ENCODE measurements at places on chromosomes 7 and 10. TPM values are rescaled to one million over a fixed set of nuclear protein-coding genes. Genes with fewer than 3 reads are reported as not detected.

- H3K36me3 ChIP-seq, result peaks cover 10% of the 10 kb centered on the region
- H3K27ac ChIP-seq, result no peak overlapping the region
- H3K4me1 ChIP-seq, result peaks cover 20% of the 10 kb centered on the region
- H3K4me3 ChIP-seq, result no peak overlapping the region
- ATAC-seq, result no peak
Measured at GRCh38 chr7:157014635-157015555, 4.4 kb upstream of the MNX1 start.

GRCh38 chr7:43119371-43120075, 7.1 kb downstream of the HECW1 start:
- H3K27ac ChIP-seq, result no peak overlapping the region
- peaks cover 45% of the 10 kb centered on the region for H3K27me3 ChIP-seq
- H3K4me3 ChIP-seq, result no peak overlapping the region
- H3K36me3 ChIP-seq, result no peaks in the 10 kb centered on the region
- ATAC-seq, result no peak

DNA sequence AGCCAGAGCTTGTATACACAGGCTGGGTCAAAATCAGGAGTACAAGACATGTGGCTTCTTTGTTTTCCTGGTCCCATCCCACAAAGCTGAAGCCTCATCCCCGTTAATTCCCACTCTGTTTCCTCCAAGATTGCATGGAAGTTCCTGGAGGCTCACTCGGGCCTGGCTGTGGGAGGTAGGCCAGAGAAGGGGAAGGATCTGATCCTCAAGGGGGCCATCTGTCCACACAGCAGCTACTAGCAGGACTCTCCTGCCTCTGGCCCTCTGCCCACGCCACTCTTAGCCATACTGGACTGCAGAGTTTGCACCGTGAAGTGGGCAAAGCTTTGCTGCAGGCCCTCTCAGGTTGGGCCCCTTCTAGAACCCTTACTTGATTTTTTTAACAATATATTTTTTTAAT, 160.6 kb downstream of the FGFR2 start:
- no peaks in the 10 kb centered on the region for H3K36me3 ChIP-seq

- H3K4me3 ChIP-seq, result peak overlapping the region; percentile 92
- H3K4me1 ChIP-seq, result peaks cover 22% of the 10 kb centered on the region
- peaks cover 78% of the 10 kb centered on the region for H3K36me3 ChIP-seq
- no peak for ATAC-seq
- H3K27me3 ChIP-seq, result no peaks in the 10 kb centered on the region
- H3K27ac ChIP-seq, result peak overlapping the region; percentile 86
Measured at GRCh38 chr10:6204063-6204340, 1.3 kb downstream of the PFKFB3 start.

GRCh38 chr10:2476218-2476811, 591.0 kb upstream of the PFKP start:
- no peaks in the 10 kb centered on the region for H3K36me3 ChIP-seq
- no peak overlapping the region for H3K27ac ChIP-seq
- no peak for ATAC-seq
- no peak overlapping the region for H3K4me3 ChIP-seq
- peaks cover 3% of the 10 kb centered on the region for H3K27me3 ChIP-seq
- H3K4me1 ChIP-seq, result no peaks in the 10 kb centered on the region

GRCh38 chr7:12569673-12570072, 847 bp upstream of the SCIN start:
- no peak for ATAC-seq
- H3K4me3 ChIP-seq, result peak overlapping the region; percentile 77
- peaks cover 33% of the 10 kb centered on the region for H3K27me3 ChIP-seq
- peaks cover 7% of the 10 kb centered on the region for H3K4me1 ChIP-seq

GRCh38 chr10:96280859-96281258, 9.5 kb upstream of the BLNK start:
- H3K36me3 ChIP-seq, result no peaks in the 10 kb centered on the region
- peaks cover 7% of the 10 kb centered on the region for H3K27me3 ChIP-seq
- H3K4me1 ChIP-seq, result no peaks in the 10 kb centered on the region
- H3K4me3 ChIP-seq, result no peak overlapping the region

DNA sequence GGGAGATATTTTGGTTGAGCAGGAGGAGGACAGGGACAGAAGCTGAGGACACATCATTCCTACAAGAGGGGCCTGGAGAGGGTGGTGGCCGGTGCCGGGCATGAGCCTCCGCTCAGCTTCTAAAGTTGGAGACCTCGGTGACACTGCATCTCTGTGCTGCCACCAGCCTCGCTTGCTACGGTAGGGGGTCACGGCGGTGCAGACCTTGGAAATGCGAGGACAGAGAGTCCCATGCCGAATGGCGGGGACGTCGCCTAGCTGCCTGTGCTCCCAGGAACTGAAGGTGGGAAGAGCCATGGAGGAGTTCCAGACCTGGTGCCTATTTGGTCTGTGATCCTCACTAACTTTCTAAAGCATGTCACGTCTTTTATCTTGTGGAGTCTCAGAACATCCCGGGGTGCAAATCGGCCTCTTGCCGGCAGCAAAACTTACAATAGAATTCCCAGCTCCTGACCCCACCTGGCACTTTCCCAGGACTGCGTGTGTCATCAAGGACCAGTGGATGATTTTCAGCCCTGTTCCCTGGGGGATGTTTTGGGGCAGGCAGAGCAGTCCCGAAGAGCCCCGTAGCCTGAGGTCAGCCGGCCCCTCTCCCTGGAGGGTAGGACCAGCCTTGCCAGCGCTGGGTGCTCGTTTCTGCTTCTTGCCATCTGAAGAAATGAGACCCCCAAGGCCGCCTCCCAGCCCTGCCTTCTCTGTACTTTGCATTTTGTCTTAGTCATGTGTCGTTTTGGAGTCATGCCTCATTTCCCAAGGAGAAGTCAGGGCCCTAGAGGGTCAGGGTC, 205.8 kb upstream of the SHH start:
- ATAC-seq, result no peak
- no peaks in the 10 kb centered on the region for H3K36me3 ChIP-seq
- H3K27me3 ChIP-seq, result peaks cover 22% of the 10 kb centered on the region
- H3K27ac ChIP-seq, result no peak overlapping the region
- H3K4me3 ChIP-seq, result no peak overlapping the region
- H3K4me1 ChIP-seq, result no peaks in the 10 kb centered on the region

DNA sequence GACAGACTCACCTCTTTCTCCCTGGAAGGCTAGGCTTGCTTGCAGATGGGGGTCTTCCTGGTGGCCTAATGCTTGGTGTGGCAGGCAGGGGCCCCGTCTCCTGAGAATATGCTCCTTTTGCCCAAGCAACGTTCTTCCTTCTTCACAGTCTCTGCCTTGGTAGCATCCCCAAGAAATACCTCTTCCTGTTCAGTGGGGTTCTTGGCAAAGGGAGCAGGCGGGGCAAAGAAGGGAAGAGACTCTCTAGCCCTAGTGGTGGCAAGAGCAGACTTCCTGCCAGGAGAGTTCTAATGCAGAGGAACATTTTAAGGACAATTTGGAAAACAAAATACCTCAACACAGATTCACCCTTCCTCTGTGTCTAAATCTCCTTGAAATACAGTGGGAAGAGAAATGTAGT, at the start of gene CLEC5A:
TSS of gene CLEC5A (minus strand) at position 179 of the 400 bp plus-strand sequence. CDS start 682 bp downstream, outside the sequence.
- no peaks in the 10 kb centered on the region for H3K36me3 ChIP-seq
- no peak for ATAC-seq
- no peak within 1 kb of the TSS for H3K27ac ChIP-seq
- no peak within 1 kb of the TSS for H3K4me3 ChIP-seq
- H3K4me1 ChIP-seq, result no peaks in the 10 kb centered on the region
- H3K27me3 ChIP-seq, result peaks cover 9% of the 10 kb centered on the region

GRCh38 chr7:10128748-10129147, 844.9 kb upstream of the PHF14 start:
- no peaks in the 10 kb centered on the region for H3K4me1 ChIP-seq
- H3K27me3 ChIP-seq, result no peaks in the 10 kb centered on the region
- H3K4me3 ChIP-seq, result no peak overlapping the region
- H3K36me3 ChIP-seq, result no peaks in the 10 kb centered on the region
- H3K27ac ChIP-seq, result no peak overlapping the region

DNA sequence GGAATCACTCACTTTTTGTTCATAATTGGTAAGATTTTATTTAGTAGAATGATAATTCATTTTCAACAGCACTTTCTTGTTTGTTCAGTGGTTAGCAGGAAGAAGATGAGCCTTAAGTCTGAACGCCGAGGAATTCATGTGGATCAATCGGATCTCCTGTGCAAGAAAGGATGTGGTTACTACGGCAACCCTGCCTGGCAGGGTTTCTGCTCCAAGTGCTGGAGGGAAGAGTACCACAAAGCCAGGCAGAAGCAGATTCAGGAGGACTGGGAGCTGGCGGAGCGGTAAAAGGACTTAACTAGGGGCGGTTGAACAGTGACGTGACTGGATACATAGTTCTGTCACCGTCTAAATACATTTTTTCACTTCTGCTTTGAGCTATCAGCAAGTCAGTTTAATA, 31.3 kb downstream of the RABGEF1 start:
- H3K27me3 ChIP-seq, result no peaks in the 10 kb centered on the region
- H3K36me3 ChIP-seq, result peaks cover 67% of the 10 kb centered on the region
- H3K27ac ChIP-seq, result no peak overlapping the region
- ATAC-seq, result no peak
- no peak overlapping the region for H3K4me3 ChIP-seq

- H3K27ac ChIP-seq, result peak overlapping the region; percentile 38
- peaks cover 14% of the 10 kb centered on the region for H3K27me3 ChIP-seq
- peak overlapping the region; percentile 76 for H3K4me3 ChIP-seq
Measured at GRCh38 chr7:74288034-74288881, 949 bp upstream of the CLIP2 start.

DNA sequence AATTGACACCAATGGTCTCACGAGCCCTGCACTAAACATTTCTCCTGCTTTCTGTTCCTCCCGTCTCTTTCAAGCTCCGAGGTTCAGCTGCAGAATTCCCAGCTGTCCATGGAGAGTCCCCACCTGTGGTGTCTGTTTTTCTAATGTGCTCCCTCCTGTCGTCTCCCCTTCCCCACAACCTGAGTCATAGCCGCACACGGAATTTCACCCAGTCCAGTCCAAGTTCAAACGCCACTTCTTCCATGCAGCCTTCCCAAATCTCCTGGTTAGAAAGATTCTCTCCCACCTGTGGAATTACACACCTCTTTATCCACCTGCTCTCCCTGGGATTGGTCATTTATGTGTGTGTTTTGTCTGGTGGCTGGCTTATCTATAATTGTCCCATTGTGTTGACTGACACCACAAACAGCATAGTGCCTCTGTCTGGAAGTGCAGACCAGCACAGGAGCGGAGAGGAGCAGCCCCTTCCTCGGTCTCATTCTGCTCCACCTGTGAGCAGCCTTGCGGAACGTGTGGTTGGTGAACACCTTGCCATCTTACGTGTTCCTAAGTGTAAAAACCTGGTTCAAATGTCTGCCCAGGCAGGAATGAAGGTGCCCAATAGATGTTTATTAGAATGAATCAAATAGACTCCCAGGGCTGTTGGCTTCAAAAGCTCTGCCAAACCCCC, 3.3 kb upstream of the DIP2C start:
- no peak for ATAC-seq
- H3K4me3 ChIP-seq, result no peak overlapping the region
- H3K36me3 ChIP-seq, result no peaks in the 10 kb centered on the region
- H3K27ac ChIP-seq, result no peak overlapping the region
- peaks cover 5% of the 10 kb centered on the region for H3K4me1 ChIP-seq

DNA sequence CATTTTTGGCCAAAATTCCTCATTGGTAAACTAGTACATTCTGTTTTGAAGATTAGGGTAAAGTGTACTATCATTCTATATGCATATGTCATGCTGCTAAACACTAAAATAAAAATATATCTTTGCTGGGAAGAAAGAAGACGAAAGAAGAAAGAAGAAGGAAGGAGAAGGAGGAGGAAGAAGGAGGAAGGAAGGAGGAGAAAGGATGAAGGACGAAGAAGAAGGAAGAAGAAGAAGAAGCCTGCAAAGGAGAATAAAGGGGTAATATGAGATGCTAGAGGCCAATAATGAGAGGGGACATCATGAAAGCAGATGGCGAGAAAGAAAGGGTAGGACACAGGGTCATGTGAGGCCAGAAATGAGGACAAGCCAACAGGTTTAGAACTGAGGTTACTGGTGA, 8.0 kb downstream of the SLC25A13 start:
- ATAC-seq, result no peak
- H3K4me3 ChIP-seq, result no peak overlapping the region
- H3K36me3 ChIP-seq, result no peaks in the 10 kb centered on the region

- H3K4me3 ChIP-seq, result no peak overlapping the region
- H3K36me3 ChIP-seq, result no peaks in the 10 kb centered on the region
- H3K27me3 ChIP-seq, result peaks cover 34% of the 10 kb centered on the region
- no peaks in the 10 kb centered on the region for H3K4me1 ChIP-seq
- H3K27ac ChIP-seq, result no peak overlapping the region
- no peak for ATAC-seq
Measured at GRCh38 chr7:108009873-108010272, 6.9 kb upstream of the LAMB1 start.

DNA sequence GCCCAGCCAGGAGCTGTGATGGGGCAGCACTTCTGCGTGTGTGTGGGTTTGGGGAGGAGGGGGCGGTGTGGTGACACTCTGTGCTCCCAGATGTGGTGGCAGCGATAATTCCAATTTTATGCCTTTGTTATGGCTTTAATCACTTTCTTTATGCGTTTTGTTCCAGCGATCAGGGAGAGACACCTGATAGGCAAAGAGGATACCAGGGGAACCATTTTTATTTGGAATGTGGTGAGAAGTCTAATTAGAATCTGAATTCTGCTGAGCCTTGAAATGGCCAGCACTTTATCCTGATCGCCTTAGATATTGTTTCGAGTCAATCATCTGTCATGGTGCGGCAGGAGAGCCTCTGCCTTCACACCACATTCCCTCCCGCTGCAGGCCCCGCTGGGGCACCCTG, 79.5 kb downstream of the HIF1AN start:
- ATAC-seq, result no peak
- peaks cover 3% of the 10 kb centered on the region for H3K4me1 ChIP-seq
- H3K27ac ChIP-seq, result no peak overlapping the region
- H3K27me3 ChIP-seq, result peaks cover 57% of the 10 kb centered on the region
- no peaks in the 10 kb centered on the region for H3K36me3 ChIP-seq

DNA sequence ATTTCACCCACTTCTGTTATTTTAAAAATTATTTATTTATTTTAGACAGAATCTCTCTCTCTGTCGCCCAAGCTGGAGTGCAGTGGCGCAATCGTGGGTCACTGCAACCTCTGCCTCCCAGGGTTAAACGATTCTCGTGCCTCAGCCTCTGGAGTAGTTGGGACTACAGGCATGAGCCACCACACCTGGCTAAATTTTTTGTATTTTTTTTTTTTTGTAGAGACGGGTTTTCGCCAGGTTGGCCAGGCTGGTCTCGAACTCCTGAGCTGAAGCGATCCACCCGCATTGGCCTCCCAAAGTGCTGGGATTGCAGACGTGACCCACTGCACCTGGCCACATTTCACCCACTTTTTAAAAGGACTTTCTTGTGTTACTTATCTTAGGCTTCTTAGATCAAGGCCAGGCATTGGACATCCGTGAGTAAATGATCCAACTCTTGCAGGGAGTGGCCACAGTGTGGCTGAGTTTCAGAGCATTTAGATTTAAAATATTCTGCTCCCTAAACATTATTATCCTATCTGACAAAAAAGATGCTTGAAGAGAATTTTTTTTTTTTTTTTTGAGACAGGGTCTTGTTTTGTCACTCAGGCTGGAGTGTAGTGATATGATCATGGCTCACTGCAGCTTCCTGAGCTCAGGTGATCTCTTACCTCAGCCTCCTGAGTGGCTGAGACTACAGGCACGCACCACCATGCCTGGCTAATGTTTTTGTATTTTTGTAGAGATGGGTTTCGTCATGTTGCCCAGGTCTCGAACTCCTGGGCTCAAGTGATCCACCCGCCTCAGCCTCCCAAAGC, 14.4 kb downstream of the SNX10 start:
- H3K4me1 ChIP-seq, result peaks cover 6% of the 10 kb centered on the region
- H3K27me3 ChIP-seq, result no peaks in the 10 kb centered on the region
- no peak for ATAC-seq

The PTN gene
- total RNA-seq, result 0.37 TPM

The TBXAS1 gene
- total RNA-seq, result 22.0 TPM

The TUBAL3 gene
- not detected for total RNA-seq

The HMX3 gene
- total RNA-seq, result 0.21 TPM

Measured in activated T-helper 17 cell treated with anti-CD3 and anti-CD28 coated beads, Interleukin-2, amount 50 U/mL, for 72 hours (primary cell).